H7 (cell line): ENCODE measurements at places on chromosomes 7 and 10. TPM values are rescaled to one million over a fixed set of nuclear protein-coding genes. Genes with fewer than 3 reads are reported as not detected.

Gene HYAL4
- 0.11 TPM in 1 of 2 replicates, not detected in the other for total RNA-seq

Gene IL6
- 0.22 and 0.69 TPM in 2 replicates for total RNA-seq

Gene AKR1C2
- total RNA-seq = 0.11 TPM in 1 of 2 replicates, not detected in the other

GRCh38 chr7:95933618-95934017 lies 161.3 kb downstream of the DYNC1I1 start:
- DNase-seq = no peak

DNA sequence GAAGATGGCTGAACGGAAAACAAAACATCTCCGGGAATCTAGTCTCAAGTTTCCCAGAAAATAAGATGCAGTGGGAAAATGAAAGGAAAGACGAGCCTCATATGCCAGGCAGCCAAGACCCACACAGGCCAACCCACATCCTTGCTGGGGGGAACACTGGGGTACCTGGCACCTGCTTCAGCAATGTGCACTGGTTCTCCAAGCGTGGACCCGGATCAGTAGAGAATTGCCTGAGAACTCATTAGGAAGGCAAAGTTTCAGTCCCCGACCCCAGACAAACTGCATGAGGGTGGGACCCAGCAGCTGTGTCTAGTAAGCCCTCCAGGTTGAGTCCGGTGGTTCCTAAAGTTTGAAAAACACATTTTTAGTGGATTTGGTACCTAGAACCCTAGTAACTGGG lies 18.4 kb downstream of the FAM53B start:
- no peak for DNase-seq

- DNase-seq = no peak
Measured at GRCh38 chr10:31118556-31118955, 86.9 kb upstream of the ZNF438 start.

- no peak for DNase-seq
Measured at GRCh38 chr7:156589808-156590207, 50.8 kb upstream of the RNF32 start.

GRCh38 chr10:6612371-6612770 lies 32.3 kb upstream of the PRKCQ start:
- no peak for DNase-seq

DNA sequence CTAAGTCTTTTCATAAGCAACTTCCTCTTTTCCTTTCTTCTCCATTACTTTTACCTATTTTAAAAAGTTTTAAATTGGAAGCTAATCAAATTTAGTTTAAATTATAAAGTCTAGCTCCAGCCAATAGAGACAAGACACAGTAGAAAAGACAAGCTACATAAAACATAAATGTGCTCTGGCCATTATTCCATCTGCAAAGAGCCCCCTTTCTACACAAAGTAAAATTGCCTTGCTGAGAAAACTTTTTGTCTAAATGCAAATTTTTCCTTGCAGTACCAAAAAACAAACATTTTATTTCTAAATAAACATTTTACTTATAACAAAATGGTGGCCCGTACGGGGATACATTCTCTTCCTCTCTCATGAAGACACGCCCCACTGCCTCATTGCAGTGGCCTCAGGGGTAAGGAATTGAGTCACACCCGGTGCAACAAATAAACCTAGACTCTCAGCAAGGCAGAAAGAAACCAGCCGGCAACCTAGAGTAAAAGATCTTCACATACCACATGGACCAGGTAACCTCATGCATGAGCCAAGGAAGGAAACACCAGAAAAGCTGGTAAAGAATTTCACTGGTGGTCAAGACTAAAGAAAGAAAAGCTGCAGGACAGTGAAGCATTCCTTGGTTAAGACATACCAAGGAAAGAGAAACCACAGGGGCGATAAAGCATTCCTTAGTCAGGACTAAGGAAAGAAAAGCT lies 71.6 kb upstream of the ZNF746 start:
- DNase-seq = no peak

DNA sequence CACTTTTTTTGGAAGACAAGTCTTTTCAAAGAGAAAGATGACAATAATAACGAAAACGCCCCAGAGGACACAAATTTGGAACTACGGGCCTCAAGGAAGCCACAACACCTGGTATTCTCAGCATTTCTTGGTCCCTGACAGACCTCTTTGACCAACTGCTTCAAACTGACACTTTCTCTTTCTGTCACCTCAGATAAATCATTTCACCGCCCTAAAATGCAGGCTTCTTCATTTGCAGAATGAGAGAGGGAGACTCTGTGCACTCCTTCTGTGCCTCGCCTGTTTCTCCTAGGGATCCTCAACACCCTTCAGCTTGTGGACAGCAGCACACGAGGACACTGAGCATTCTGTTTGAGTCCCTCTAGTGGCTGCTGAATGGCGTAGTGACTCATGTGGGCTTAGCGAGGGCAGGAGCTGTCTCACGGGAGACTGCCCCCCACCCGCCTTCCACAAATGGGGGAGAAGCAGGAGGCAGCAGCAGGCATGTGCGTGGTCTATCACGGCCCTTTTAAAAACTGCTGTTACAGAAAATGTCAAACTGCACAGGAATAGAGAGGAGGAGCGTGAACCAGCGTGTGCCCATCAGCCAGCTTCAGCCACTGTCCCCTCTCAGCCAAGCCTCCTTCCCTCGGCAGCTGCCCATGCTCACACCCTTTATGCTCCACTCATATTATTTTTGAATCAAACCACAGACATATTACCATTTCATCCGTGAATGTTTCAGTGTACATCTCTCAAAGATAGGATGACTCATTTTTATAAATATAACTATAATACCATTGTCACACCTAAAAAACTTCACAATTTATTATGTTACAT lies 41.4 kb downstream of the GSDME start:
- peak; percentile 81 for DNase-seq
